CD4-positive, alpha-beta memory T cell (primary cell): ENCODE measurements at places on chromosomes 2 and 18.

- DNase-seq, result no peak
Observed at GRCh38 chr18:30343090-30343489, 699.5 kb downstream of the DSC3 start.

GRCh38 chr18:77755187-77755586 is 505.5 kb downstream of the GALR1 start:
- DNase-seq, result no peak

DNA sequence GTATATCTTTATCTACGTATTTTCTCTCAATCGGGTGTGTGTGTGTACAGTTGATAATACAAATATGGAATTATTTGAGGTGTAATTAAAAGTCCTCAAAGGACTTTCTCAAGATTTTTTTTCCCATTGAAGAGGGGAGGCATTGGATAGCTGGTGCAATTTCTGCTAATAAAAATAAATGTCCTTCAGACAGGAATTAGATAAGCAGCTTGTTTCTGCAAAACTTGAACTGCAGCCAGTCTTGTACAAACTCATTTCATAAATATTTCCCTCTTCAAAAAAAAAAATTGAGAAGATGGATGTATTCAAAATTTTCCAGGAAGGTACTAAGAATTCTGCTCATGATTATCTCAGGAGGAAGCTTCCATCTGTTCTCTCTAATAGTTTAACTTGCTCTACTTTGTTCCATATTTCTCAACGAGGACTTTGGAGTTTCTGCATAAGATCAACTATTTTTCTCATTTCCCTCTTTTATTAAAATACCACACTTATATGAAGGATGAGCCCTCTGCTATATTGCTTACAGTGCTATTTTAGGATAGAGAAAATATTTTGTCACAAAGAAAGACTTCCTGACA is 33.0 kb upstream of the GLS start:
- no peak for DNase-seq

GRCh38 chr2:190996947-190997346 is 17.0 kb downstream of the STAT1 start:
- DNase-seq, result no peak
